ENCODE measurements at places on chromosomes 5 and 9. TPM values are rescaled to one million over a fixed set of nuclear protein-coding genes. Genes with fewer than 3 reads are reported as not detected.

DNA sequence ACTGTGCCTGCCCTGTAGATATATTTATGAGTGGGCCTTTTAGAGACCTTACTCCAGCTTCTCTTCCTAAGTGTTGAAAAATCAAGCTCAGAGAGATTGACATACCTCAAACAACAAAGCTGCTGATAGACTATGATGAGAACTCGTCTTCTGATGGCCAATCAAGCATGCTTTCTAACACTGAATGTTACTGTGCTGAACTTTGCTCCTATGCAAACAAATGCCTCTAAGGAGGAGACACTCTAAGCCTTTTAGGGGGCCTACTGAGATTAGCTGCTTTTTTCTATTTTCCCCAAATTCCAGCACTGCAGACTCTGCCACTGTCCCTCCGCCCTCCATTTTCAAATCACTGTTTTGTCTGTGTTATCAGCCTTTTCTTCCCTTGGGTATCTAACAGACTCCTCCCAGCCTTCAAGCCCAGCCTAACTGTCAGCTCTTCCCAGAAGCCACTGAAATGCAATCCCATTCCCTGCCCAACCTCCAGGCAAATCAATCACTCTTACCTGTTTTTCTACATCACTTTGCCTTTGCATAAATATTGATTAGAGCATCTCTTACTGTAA lies 39.5 kb downstream of the TXNDC8 start:
- no peak for DNase-seq

DNA sequence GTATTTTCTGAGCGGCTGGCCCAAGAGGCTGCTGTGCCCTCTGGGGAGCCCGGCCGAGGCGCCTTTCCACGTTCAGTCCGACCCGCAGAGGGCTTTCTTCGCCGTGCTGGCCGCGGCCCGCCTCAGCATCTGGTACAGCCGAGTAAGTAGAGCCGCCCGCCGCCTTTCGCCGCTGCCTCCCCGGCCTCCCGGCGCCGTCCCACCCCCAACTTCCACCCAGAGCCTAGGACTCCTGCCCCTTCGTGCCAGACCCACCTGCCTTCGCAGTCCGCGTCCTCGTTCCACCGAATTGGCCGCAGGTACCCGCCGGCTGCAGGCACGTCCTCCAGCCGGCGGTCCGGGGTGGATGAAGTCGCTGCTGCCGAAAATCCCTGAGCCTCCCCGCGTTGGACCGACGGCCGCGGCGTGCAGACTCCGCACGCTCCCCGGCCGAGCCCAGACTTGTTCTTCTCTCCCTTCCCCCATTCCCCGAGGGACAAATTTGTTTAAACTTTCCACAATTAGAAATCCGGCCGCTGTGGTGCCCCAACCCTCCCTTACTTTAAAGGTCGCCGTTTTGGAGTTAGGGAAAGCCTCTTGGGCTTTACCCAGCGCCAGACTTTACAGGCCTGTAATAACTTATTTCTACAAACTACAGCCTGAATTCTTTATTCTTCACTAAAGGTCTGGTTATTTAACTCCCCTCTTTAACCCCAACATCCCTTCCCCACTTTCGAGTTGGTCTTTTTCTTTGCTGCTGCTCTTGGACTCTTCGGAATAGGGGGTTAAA lies 589 bp downstream of the RIC1 start:
- peak; percentile 57 for DNase-seq

GRCh38 chr9:122286764-122287163 lies 22.1 kb downstream of the MRRF start:
- DNase-seq, result no peak

- peak; percentile 66 for DNase-seq
Measured at GRCh38 chr5:14208071-14209021, 65.2 kb downstream of the TRIO start.

- DNase-seq, result no peak
Measured at GRCh38 chr9:134426436-134426835, 100.2 kb downstream of the RXRA start.

GRCh38 chr5:72463449-72464052 lies 43.7 kb downstream of the ZNF366 start:
- DNase-seq, result no peak

- DNase-seq, result no peak
Measured at GRCh38 chr9:113636693-113637092, 173.2 kb downstream of the RGS3 start.

GRCh38 chr5:61435368-61435767 lies 103.3 kb downstream of the ZSWIM6 start:
- no peak for DNase-seq

GRCh38 chr9:91814753-91815152 lies 135.3 kb downstream of the ROR2 start:
- no peak for DNase-seq

GRCh38 chr5:82097-82496 lies 9.9 kb upstream of the PLEKHG4B start:
- peak; percentile 79 for DNase-seq

DNA sequence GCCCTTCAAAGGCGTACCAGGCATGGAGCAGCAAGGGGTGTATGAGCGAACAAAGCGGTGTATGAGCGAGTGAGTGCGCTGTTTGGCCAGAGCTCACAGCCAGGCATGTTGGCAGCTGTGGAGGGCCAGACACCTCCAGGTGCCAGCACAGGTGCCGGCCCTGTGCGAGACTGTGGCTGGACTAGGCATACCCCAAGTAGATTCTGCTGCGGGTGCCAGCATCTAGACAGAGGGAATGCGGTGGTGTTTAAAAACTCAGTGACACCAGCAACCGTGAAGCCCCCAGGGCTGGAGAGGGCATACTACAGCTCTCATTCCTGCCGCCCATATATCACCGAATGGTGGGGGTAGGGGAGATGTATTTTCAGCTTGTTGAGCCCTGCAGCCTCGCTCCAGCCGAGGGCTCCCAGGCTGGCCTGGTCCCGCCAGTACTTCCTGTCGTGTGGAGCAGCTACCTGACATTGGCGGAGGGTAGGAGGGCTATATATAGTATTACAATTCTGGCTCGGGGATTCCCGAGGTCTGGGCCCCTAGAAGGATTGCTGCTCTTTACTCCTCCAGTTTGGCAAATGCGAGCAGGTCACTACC lies 1829.6 kb upstream of the NUDT12 start:
- no peak for DNase-seq

DNA sequence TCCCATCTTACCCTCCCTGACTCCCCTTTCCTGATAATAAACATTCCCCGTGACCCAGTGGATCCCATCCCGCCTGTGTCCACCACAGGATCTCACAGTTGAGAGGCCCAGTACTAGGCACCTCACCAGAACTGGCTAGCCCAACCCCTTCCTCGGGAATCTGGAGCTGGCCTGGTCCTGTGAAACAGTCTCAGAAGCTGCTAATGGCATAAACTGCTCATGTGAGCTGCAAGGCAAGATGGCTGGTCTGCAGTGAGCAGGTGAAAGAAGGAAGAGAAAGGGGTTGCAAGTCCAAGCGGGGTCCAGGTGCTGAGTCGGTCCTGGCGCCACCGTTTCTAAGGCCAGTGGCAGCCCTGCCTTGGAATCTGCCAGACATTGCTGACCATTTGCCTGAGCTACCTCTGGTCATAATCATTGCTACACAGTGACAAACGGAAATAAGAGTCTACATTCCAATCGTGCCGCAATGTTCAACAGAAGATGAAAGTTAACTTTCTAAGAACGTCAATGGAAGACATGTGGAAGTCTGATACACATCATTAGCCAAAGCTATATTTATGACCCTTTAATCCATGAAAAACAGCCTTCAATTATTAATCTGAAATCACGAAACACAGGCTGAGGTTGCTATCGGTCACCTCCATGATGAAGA lies 33.7 kb downstream of the DNAH5 start:
- DNase-seq, result no peak

GRCh38 chr9:72627956-72628540 lies 106.6 kb downstream of the TMC1 start:
- DNase-seq, result no peak

GRCh38 chr5:133246376-133247150 lies 194.8 kb downstream of the HSPA4 start:
- peak; percentile 41 for DNase-seq

DNA sequence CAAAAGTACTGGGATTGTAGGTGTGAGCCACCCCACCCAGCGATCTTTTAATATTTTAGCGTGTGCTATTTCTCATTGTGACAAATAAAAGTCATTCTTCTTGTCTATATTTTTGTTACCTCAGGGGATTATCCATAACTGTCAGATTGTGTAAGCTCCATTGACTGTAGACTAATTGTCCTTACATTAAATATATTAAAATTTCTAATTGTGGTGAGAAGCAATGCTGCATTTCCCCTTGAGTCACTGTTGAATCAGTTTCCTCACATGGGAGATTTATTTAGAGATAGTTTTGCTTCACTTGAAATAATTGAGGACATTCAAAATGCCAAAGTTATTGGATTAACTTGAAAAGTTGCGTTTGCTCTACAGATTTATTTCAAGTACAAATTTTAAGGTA lies 782.4 kb upstream of the WWC1 start:
- DNase-seq, result no peak

GRCh38 chr9:110591526-110591925 lies 12.0 kb upstream of the SVEP1 start:
- no peak for DNase-seq

DNA sequence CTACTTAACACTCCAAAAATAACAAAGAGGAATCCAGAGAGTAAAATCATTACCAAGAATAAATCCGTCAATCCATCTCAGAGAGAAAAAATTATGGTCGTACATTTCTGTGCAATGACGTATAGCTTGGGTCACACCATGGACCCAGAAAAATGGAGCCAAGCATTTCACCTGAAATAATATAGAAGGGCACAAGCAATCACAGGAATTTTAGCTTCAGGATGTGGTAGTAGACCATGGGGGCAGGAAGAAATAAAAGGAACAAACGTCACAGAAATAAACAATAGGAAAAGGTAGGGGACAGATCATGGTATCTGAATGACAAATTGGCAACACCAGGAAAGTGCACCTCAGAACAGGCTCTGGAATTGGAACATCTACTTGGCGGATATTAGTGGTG lies 231.0 kb downstream of the PLK2 start:
- DNase-seq, result no peak

GRCh38 chr9:655875-656274 lies 185.6 kb upstream of the DMRT1 start:
- DNase-seq, result peak; percentile 51

- DNase-seq, result no peak
Measured at GRCh38 chr5:130090569-130091270, 186.5 kb downstream of the CHSY3 start.

- DNase-seq, result no peak
Measured at GRCh38 chr5:172871536-172871935, 37.5 kb downstream of the ERGIC1 start.

DNA sequence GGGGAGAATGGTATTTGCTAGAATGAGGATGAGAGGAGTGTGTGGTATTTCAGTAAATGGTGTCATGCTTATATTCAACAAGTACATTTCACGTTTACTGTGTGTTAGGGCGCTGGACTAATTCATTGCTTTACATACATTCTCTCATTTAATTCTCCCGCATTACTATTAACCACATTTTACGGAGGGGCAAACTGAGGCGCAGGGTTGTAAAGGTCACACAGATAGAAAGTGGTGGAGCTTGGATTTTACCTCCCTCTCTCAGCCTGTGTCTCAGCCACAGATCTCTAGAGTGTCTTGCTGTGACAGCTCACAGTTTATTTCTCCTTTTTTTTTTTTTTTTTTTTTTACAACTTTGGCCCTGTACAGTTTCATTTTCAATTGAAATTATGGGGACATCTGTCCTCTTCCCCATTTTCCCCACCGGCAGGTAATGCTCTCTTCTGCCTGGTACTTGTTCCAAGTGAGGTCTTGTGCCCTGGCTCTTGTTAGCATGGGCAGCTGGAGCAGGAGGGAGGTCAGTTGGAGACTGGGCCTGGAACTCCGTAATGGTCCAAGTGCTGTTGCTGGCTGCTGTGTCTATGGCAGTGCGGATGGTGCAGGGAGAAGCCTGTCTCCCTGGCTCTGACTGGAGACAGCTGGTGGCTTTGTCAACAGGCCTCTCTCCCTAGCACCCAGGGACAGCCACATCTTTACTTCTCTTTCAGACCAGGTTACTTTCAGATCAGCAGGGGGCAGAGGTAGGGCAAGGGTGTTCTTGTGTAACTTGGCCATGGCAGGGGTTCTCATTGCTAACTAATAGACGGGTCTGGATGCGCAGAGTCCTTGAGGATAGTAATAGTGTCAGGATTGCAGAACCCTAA lies 20.5 kb upstream of the NDST1 start:
- peak; percentile 81 for DNase-seq

DNA sequence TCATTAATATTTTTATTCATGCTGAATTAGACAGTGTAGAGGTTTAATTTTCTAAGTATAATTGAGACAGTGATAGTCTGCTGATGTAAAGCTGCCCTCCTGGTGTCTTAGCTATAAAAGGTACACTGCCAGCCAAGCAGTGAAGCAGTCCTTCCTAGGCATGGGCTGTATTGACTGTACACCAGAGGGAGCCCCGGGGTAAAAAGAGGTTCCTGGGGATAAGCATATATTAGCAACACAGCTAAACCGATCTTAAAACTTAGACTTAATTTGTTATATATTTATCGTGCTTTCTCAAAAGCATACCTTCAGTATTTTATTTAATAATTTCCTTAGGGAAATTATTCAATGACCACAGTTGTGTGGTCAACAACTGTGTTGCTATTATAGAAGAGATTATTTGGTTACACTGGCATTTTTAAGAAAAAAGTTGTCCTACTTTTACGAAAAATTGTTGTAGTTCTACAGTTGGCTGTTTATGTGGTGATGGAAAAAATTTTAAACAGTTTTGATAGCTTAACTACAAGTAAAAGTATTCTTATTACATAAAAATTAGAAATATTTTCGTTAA lies 68.8 kb downstream of the ELL2 start:
- DNase-seq, result peak; percentile 49

- peak; percentile 37 for DNase-seq
Measured at GRCh38 chr9:16121601-16122286, 568.9 kb downstream of the CCDC171 start.

DNA sequence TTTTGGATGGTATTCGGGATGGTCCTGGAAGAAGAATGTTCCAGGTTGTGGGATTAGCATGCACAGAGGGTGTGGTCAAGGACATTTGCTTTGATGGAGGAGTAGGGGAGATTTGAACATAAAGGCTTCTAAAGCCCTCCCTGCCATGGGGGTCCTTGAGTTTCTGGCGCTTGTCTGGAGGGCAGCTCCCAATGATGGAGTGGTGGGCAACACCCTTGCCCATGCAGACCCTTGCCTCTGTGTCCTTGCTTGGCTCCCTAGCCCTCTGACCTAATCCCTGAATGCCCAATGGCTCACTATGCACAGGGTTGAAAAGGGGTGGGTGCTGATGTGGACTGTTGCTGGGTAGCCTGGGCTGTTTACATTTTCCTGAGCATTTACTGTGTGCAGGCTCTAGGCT lies 66.6 kb downstream of the RALGPS1 start:
- DNase-seq, result no peak

The ZNF608 gene
- 41.1 TPM for total RNA-seq

The PCDHB10 gene
- 7.4 TPM for total RNA-seq

The LOX gene
- 8.1 TPM for total RNA-seq

The AHRR gene
- total RNA-seq, result 74.8 TPM

The FOXD4L4 gene
- total RNA-seq, result 0.16 TPM

The ERGIC1 gene
- total RNA-seq, result 120 TPM

The MED7 gene
- total RNA-seq, result 12.4 TPM

The CCDC107 gene
- total RNA-seq, result 14.0 TPM

The OR1N2 gene
- not detected for total RNA-seq

The TXNDC15 gene
- 106 TPM for total RNA-seq

The ENC1 gene
- 21.1 TPM for total RNA-seq

The PCDHA9 gene
- 0.03 TPM for total RNA-seq

The GFPT2 gene
- total RNA-seq, result 11.2 TPM

The C9orf152 gene
- total RNA-seq, result not detected

The OR13F1 gene
- not detected for total RNA-seq

The FOXD4L5 gene
- total RNA-seq, result not detected

The SLC36A3 gene
- not detected for total RNA-seq

The SH3GL2 gene
- total RNA-seq, result not detected

All from myocyte (in vitro differentiated cells).